ENCODE measurements at places on chromosomes 2 and 18. TPM values are rescaled to one million over a fixed set of nuclear protein-coding genes. Genes with fewer than 3 reads are reported as not detected.

The MYOM1 gene
- 0.13 TPM for total RNA-seq

The C2orf80 gene
- total RNA-seq = not detected

The MYO5B gene
- 24.6 TPM for total RNA-seq

The XDH gene
- 0.51 TPM for total RNA-seq

The VWC2L gene
- total RNA-seq = not detected

All from mesangial cell (primary cell).